T-helper 17 cell (primary cell): ENCODE measurements at places on chromosomes 7 and 10.

GRCh38 chr10:79399223-79399831, 46.1 kb downstream of the ZCCHC24 start:
- no peak for DNase-seq

DNA sequence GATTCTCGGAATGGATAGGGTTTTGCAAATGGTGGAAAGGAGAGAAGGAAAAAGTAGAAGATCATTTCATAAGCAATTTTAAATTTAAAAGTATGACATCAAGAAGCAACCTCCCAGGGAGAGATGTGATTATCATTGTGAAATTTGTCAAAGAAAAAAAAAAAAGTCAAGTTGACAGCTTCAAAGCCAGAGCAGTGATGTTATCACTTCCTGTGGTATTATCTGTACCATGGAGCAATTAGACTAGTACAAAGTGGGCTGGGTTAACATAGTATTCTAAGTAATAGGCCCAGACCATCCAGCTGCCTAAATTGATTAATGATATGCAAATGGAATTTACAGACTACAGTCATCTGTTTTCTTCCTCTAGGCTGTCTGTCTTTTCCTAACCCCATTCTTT, 84.0 kb upstream of the NPY start:
- DNase-seq = no peak

GRCh38 chr7:95996174-95996573, 223.8 kb downstream of the DYNC1I1 start:
- no peak for DNase-seq

DNA sequence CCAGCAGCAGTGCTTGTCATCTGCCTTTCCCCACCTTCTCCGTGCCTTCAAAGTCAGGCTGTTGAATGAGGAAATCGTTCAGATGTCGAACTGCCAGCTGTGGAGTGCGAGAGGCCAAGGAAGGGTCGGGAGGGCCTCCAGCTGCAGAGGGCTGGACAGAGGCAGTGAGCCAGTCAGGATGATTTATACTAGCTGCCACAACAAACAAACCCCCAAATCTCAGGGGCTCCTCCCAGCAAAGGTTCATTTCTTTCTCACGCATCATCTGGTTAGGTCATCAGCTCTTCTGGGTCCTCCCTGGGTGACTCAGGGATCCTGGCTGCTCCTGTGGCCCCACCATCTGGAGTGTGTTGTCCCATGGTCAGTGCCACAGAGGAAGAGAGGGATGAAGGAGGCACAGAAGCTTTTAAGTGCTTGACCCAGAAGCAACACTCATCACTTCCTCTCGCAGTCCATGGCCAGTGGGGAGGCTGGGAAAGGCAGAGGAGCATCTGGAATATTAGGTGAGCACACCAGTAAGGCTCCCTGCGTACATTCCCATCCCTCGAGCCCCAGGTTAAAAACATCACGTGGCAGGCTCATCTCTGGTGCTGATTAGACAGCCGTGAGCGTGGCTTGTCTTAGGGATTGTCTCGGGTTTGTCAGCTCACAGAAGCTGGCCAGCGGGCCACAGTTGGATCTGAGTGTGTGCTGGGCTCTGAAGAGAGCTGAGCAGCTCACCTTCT, 140.7 kb downstream of the RGS10 start:
- DNase-seq = no peak

DNA sequence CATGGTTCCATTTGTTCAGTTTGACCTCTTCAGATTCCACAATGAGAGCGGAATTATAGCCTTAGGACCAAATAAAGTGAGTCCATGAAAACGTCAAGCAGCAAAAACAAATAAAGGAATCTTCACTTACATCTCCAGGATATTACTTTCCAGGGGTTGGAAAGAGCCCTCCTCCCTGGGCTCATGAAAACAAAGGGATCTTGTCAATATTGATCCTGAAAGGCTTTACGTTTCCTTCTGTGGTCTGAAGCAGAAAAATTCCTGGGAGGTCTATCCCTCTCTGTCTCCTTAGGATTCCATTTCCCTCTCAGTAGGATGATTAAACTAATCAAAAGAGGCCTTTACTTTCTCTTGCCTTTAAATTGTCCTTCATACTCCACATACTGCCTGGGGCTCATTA, 293.5 kb downstream of the GPAM start:
- no peak for DNase-seq

DNA sequence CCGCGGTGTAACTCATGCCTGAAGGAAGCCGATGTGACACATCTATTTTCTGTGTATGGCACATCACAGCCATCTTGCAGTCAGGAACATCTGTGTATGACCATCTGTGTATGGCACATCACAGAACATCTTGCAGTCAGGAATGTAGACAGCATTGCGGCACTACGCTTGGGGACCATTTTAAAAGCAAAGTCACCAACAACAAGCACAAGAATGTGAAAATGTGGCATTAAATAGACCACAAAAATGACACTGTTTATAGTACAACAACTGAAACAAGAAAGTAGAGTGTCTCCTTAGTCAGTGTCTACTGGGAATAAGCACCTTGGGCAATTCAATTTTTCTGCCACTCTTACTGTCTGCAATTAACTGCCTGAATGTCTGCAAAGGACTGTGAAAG, 124.4 kb downstream of the HGF start:
- no peak for DNase-seq

- DNase-seq = no peak
Measured at GRCh38 chr10:100510533-100511308, 8.9 kb downstream of the SEC31B start.

DNA sequence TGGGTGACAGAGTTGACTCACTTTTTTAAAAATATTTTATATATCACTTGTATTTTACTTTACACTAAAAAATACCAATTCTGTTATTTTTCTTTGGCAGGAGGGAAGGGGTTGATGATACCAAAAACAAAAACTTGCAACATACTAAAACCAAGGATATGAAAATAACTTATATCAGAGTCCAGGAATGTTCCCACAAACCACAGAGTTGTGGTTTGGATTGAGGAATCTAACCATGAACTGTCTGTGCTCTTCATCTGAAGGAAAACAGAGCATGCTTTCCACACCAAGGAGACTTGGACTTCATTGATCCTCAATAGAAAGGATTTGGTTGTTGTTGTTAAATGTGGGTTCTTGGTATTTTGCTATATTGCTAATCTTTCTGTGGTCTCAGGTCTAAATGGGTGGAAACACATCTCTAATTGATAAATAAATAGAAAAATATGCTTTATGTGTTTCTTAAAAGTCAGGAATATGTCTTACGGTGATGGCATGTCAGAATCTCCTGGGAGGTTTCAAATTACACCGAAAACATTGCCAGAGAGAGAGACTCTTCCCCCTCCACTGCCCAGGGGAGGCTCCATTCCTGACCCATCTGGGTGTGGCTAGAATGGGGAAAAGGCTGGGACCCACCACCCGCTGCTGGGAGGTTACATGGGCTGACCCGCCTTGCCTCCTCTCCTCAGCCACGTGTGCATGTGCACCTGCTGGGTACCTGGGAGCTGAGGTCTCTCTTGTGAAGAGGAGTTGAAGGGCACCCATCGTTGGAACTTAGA, 46.9 kb upstream of the STK17A start:
- DNase-seq = no peak

DNA sequence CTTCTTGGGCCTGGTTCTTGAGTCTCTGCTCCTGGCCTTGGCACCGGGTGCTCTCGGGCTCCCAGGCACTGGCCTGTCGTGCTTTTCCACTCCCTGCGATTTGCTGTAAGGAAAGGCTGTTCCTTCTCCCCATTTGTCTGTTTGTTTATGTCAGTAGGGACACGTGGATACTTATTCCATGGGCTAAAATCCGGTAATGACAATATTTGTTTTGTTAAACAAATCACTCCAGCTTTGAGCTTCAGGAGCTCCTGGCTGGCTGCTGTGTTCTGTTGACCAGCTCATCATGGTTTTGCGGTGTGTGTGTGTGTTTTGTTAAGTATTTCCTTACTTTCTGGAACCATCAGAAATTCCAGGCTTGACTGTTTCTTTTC, 17.5 kb upstream of the JAKMIP3 start:
- DNase-seq = no peak

DNA sequence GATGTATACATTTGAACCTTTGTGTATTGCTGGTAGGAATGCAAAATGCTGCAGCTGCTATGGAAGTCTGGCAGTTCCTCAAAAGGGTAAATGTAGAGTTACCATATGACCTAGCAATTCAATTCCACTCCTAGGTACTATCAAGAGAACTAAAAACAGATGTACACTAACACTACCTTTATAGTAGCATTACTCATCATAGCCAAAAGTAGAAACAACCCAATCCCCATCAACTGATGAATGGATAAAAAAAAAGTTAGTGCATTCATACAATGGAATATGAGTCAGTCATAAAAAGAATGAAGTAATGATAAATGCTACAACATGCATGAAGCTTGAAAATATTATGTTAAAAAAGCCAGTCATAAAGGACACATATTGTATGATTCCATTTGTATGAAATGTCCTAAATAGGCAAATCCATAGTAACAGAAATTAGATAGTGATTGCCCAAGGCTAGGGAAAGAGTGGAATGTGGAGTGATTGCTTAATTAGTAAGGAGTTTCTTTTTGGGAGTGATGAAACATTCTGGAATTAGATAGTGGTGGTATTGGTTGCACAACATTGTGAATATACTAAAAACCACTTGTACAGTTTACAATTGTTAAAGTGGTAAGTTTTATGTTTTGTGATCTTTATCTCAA, 96.4 kb upstream of the AOAH start:
- DNase-seq = no peak

DNA sequence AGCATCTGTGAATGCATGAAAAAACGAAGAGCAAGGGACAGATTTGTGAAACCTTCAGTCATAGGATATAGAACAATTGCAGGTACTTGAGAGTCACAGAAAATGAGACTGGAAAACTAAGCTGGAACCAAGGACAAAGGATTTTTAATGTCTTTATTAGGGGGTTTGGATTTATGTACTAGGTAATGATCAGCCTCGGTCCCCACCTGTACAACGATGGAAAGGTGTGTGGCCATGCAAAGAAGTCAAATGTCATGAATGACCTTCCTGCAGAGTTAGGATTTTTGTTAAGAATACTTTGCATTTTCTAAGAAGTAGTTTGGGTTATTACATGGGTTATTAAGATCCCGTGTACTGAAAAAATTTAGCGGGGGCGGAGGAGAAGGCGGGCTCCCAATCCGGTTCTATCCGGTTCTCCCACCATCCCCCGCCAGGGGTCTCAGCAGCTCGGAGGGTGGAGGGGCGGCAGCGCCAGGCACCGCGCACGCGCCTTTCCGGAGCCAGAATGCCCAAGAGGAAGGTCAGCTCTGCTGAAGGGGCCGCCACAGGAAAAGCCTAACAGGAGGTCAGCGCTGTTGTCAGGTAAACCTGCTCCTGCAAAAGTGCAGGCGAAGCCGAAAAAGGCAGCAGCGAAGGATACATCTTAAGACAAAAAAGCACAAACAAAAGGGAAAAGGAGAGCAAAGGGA, 327.5 kb upstream of the PLXDC2 start:
- DNase-seq = no peak

GRCh38 chr10:103276896-103277712, at the start of gene INA:
INA (plus strand) TSS chr10:103277138; CDS start chr10:103277212, 74 bp downstream.
- DNase-seq = no peak

DNA sequence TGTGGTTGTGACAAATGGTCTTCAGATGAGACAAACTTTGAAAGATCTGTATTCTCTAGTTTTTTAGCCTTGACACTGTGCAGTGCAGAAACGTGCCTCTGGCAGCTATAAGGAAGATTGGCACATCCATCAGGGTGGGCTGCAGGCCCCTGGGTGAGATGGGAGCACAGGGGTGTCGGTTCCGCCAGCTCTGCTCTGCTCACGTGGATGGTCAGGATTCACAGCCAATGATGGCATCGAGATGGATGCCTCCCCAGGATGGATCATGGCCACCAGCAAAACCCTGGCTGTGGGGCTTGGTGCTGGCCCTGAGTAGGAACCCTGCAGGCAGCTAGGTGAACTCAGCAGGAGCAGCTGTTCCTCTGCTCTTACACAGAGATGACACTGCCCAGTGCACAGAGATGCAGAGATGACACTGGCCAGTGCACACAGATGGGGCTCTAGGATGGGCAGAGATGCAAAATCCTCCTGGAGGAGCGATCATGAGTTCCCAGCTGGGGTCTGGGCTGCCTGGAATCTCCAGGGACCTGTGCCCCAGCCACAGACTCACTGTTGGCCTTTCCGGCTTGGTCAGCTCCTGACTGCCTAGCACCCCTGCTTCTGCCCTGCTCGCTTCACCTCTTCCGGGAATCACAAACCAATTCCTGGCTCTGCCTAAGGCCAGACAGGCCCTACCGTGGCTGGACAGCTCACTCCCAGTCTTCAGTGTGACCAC, 185.9 kb downstream of the TCERG1L start:
- DNase-seq = no peak
